CD4-positive, alpha-beta T cell treated with Interleukin-4 for 1 hour (primary cell): ENCODE measurements at places on chromosomes 12 and 14.

DNA sequence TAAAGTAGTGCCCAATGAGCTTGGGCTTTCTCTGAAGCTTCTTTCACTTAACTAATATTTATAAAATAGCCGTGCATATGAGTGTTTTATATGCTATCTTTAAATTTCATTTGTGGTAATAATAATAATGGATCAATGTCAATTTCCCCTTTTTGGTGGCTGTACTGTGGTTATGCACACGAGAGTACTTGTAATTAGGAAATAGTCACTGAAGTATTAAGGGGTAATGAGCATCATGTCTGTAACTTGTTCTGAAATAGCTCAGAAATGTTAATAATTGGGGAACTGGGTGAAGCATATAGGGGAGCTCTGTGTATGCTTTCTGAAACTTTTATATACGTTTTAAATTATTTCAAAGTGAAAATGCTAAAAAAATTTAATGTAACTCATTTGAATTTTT lies 7.0 kb upstream of the RNASE8 start:
- DNase-seq: no peak

DNA sequence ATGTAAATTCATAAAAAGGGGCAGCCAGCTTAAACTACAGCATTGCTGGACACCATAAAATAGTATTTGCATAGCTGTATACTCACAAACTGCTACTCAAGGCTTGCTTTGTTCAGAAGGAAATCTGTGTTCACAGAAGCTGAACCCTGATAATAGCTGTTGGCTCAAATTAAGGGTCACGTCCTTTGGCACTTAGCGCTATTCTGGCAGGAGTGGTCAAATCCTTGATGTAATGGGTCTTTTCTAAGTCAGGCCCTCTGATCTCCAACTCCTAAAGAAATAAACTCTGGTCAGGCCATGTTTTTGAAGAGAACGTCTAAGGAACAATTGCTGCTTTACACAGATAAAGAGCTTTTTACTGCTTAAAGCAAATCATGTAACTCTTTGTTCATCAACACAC lies 12.8 kb upstream of the PSMA6 start:
- DNase-seq: no peak

DNA sequence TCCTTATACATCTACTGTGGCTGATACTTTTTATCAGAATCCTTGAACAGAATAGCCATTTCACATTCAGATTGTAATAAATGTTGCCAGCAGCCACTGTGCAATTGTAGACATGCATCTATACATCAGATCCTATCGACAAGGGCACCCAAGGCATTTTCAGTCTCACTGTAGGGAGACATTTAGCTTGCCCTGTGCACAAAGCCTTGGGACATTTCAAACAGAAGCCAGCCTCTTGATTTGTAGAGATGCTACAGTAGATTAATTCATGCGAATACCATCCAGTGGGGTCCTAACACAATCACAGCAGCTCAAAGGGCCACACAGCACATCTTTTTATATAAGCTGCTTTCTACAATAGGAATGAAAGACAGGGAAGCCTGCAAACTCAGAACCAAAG lies 81.4 kb downstream of the SLC8A3 start:
- DNase-seq: no peak

DNA sequence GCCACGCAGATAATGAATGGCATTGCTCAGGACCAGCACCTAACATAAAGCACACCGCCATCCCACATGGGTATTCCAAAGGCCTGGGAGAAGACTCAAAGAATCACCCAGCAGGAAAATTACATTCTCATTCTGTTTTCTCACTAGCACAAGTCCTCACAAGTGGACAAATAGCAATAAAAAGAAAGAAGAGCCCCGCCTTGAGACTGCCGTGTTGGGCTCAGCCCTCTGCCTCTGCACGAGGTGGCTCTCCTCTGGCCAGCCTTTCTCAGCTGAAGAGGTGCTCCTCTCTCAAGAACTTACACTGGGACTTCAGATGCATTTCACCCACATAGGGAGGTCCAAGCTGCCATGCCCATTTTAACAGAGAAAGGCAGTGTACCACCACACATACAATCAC lies 207.5 kb downstream of the SPTSSA start:
- DNase-seq: no peak

DNA sequence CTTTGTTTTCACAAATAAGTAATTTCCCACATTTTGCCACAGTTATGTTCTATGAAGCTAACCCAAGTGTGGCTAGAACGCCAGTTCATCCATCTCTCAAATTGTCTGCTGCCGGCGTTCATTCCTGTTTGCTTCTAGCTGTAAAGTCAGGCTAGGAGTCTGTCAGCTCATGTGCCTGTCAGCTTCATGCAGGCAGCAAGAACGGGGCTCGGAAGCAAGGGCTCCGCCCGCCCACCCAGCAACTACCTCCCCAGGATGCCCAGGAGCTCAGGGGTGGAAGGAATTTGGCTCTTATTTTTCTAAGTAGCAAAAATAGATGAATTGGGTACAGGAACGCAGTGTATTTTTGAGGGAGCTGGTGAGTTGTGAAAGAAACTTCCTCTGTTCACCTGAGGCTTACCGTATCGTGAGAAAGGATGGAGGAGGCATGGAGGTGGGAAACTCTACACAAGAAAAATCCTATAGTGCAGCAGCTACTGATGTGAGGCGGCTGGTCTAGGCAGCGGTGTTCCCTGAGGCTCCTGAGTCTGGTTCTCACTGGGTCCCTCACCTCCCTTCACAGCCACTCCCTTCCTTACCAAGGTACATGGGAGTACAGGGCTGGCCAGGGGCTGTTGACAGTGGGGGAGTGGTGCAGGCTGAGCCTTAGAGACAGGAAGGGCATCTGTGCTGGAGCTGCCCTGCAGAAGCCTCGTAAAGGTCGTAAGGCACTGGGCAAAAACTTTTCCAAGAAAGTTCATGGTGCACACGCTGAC lies 54.5 kb upstream of the AMN start:
- no peak for DNase-seq

DNA sequence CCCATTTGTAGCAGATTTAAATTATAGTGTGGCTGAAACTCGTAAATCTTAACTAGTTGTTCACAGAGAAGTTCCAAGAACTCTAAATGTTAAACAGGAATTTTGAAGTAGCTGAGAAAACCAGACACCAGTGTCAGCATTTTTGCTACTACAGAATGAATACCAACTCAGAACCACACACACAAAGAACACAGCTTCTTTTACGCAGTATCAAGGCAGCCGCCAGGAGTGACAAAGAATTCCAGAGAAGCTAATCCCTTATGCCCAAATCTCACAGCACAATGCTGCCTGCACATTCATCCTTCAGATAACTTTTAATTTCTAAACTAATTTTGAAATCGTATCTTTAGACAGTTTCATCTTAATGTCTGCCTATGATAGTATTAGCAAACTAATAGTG lies 37.4 kb downstream of the SLC6A15 start:
- no peak for DNase-seq

DNA sequence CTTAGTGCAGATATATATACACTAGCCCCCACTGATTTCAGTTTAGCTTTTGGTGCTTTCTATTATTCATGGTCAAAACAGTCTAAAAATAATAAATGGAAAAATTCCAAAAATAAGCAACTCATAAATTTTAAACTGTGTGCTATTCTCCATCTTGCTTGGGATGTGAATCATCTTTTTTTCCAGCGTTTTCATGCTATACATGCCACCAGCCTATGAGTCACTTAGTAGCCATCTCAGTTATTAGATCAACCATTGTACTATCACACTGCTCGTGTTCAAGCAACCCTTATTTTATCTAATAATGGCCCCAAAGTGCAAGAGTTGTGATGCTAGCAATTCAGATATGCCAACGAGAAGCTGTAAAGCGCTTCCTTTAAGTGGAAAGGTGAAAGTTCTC lies 73.9 kb upstream of the KRR1 start:
- no peak for DNase-seq
